MV-4-11 (cell line): ENCODE measurements at places on chromosomes 12 and 14.

DNA sequence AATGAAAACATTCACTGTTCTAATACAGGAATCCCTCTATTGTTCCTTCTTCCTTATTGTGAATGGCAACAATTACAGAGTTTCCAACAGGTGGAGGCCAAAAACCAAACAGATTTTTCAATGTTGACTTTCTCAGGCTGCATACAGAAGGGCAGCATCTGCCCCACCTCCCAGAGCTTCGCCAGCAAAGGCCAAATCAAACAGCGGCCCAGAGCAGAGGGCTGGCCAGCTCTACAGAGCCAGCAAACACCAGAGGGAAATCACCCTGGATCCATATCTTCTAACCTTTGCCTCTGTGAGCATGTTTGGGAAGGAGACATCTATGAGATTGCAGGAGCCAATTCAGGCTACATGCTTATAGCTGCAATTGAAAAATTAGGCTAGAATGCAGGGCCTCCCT lies 4.4 kb upstream of the CRACR2A start:
- DNase-seq, result no peak

- DNase-seq, result no peak
These were observed 104.4 kb upstream of the PRB2 start for GRCh38 chr12:11499806-11500187.

DNA sequence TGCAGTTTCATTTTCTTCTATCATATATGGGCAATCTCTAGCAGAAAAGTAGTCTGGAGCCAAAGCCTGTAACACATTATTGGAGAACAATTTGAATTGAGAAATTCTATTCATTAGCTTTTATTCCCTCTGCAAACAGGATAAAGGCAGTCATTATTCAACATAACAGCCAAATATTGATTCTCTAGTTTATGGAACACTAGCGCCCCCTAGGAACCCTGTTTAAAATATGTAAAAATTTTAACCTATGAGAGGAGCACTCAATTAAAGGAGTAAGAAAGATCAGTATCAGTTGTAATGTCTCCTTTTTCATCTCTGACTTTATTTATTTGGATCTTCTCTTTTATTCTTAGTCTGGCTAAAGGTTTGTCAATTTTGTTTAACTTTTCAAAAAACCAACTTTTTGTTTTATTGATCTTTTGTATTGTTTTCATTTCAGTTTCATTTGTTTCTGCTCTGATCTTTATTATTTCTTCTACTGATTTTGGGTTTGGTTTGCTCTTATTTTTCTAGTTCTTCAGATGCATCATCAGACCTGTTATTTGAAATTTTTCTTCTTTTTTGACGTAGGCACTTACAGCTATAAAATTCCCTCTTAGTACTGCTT lies 4.8 kb upstream of the LMNTD1 start:
- DNase-seq, result peak; percentile 38

DNA sequence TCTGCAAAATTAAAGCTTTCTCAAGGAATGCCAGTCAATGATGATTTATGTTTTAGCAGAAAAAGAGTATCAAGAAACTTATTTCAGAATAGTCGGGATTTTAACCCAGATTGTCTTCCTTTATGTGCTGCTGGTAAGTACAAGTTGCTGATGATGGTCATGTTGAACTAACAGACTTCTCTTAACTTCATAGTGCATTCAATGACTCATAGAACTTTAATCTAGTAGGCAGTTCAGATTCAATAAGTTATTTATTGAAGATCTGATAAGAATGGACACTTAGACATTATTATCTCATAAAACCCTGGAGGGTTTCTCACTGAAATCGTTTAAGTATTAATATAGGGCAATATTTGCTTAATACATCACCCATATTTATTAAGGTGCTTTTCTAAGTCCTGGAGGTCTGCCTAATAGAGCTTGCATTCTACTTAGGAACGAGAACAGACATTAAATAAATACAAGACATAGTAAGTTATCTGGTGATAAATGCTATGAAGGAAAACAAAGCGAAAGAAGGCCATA lies 33.8 kb downstream of the TOGARAM1 start:
- DNase-seq, result no peak

- peak; percentile 40 for DNase-seq
These were observed 74.3 kb upstream of the ARID2 start for GRCh38 chr12:45655186-45655585.

DNA sequence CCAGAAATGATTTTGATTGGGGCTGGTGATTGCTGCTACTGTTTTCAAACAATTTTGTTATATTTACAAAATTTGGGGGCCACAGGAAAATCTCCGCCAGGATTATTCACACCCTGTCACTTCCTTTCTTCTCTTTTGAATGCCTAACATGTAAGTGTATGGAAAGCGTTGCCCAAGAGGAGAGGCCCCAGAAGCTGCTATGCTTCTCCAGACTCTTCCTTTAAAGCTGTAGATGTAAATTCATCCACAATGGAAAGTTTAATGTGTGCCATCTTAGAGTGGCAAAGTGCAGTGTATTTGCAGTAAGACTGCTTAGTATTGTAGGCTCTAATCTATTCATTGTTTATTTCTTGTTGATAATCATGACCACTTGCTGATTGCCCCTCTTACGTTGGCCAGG lies 136.7 kb upstream of the LRIG3 start:
- no peak for DNase-seq

DNA sequence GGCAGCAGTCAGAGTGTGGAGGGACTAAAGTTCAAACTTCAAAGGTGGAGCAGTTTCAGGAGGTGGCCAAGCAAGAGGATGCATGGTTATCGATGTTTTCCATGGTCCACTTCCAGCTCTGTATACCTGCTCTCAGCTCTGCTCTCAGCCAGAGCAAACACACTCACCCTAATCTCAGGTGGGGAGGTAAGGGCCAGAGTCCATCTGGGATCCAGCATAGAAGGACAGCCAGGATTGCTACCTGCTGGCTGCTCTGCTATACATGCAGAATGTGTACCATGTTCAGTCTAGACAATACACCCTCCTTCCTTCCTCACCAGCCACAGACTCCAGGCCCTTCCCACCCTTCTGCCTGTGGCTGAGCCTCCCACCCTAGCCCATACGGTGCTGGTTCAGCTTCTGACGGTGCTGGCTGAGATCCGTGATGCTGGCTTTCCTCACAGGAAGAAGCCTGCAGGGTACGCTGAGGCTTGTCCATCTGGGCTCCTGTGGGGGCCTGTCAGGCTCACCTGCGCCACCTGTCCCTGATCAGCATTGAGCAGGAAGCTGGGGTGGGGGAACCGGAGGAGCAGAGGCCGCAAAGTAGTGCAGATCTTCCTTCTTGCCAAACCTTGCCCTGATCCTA lies 2.4 kb downstream of the CBLN3 start:
- DNase-seq, result no peak

GRCh38 chr14:74511966-74512830 lies 18.6 kb downstream of the ISCA2 start:
- DNase-seq, result no peak

GRCh38 chr14:66540038-66540437 lies 32.1 kb downstream of the GPHN start:
- DNase-seq, result no peak

DNA sequence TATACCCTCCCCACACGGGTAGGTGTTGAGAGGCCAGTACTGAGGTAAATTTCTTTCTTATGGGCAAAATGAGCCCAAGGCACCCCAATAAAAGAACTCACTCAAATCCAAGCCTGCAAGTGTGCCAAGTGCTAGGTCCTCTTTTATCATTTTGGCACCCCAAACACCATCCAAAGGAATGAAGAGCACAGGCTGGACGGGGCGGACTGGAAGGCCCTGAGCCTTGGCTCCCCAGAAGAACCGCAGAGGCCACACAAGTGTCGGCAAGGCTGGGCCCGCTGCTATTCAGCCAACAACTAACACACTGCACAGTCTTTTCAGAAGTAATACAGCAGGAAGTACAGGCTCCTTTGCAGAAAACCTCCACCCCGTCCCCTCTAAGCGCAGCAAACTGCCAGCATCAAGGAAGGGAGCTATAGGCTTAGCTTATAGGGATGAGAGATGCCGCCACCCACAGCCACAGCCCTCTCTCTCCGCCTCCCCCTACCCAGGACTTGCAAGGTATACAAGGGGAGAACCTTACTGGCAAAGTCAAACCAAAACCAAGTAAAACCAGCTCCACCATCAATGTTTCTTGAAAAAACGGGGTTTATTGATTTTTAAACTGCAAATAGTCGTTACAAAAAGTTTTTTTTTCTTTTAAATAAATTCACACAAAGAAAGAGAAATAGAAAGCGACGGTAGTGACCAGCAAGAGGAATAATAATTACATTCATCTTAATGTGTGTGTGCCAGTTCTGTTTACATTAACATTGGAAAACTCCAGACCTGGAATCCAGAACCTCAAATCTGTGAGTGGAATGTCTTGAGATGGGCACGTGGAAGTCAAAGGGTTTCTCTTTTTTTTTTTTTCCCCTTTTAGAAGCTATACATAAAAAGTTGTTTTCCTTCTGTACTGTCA lies 5.5 kb downstream of the ZFP36L1 start:
- DNase-seq, result no peak
